Left kidney (tissue), 8 donors: ENCODE measurements at places on chromosomes 7 and 10. TPM values are rescaled to one million over a fixed set of nuclear protein-coding genes. Genes with fewer than 3 reads are reported as not detected.
A peak's percentile ranks its signal among the peaks of the same experiment; 100 is the strongest.

Gene IFIT1
- polyA plus RNA-seq = 14.4 TPM

- DNase-seq = no peak
Observed at GRCh38 chr10:124211921-124212320, 118.5 kb upstream of the CHST15 start.

GRCh38 chr7:158945519-158945918 lies 89.2 kb downstream of the DYNC2I1 start:
- no peak for DNase-seq

DNA sequence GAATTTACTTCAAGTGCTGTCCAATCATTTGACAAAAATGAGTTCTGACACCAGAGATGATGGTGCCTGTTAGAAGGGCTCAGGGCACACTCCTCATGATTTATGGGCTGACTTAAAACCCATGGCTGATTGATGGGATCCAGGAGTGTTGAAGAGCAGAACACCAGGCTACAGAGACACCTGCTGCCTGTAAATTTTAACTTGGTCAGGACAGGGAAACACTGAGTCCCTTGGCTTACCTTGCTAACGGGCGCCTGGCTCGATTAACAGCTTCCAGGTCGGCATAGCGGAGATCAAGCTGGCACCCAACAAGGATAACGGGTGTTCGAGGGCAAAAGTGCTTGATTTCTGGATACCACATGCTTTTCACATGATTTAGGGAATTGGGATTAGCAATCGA lies 51.4 kb downstream of the RHOBTB1 start:
- DNase-seq = no peak

- no peak for DNase-seq
Observed at GRCh38 chr10:36048236-36048635, 406.1 kb upstream of the FZD8 start.

DNA sequence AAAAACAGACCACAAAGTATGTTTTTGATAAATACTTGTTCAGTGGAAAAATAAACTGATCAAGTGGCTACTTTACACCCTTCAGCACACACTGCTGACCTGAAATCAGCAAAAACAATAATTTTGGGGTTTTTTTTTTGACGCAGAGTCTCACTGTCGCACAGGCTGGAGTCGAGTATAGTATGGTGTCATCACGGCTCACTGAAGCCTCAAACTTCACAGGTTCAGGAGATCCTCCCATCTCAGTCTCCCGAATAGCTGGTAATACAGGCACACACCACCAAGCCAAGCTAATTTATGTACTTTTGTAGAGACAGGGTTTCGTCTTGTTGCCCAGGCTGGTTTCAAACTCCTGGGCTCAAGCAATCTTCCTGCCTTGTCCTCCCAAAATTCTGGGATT lies 30.6 kb downstream of the TARP start:
- DNase-seq = no peak

DNA sequence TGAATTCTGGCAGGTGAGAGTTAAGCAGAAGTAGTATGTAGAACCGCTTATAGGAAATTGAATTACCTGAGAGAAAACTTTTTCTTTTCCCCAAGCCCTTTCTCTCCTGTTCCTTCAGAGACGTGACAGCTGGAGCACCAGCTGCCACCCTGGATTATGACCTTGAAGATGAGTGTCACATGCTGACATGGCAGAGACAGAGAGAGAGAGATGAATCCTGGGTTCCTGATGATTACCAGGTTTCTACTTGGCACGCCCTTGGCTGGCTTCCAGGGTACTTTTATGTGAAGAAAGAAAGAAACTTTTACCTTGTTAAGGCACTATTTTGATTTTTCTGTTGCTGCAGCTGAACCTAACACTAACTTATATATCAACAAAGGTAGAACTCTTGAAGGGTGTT lies 99.9 kb downstream of the GPR26 start:
- DNase-seq = no peak

DNA sequence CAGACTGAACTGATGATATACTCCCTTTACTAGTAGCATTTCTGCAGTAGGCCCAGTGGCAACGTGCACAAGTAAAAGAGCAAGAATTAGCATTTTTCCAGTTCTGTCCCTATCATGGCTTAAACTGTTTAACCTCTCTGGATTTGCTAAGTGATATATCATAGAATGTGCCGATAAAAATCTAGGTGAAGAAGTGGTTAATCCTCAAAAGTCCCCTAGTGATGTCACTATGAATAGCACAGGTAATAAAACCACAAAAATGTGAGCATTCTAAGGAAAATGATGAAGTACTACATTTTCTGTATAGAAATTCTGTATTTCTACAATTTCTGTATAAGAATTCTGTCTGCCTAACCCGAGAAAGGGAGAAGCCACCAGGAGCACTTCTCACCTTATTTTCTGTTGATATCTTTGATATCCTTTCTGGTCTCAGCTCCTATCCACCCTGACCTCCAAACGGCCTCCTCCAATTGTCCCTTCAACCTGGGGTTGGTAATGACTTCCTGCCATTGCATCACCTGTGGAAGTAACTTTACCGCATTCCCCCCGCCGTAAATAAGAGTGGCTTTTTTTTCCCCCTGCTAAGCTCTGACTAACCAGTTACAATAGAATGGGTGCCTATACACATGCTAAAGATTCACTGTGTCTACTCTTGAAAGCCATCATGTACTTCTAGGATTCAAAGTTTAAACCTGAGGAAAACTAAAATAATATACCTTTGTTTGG lies 155.9 kb upstream of the ASAH2 start:
- no peak for DNase-seq

DNA sequence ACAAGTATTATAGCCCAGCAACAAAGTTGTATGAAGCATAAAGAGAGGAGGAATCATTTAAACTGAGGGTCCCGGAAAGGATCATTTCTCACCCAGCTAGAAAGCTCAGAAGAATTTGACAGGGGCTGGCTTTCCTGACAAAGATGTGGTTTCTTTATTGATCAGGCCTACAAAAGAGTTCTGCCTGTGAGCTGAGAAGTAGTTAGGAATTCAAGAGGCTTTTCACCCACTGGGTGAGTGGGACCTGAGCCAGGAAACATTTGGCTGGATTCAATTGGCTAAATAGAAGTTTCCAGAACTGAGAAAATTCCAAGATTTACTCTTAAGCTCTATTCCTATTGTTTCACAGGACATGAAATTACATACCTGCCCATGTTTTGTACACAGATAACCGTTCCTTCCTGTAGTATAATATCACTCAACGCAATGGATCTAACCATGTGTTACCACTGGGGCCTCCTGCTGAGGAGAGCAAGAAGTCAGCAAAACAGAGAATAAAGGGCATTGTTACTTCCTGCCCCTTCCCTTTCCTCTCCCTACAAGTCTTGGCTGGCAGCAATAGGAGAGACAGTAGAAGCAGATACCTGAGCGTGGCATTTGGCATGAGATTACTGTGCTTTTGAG lies 53.9 kb upstream of the PAPSS2 start:
- DNase-seq = no peak

GRCh38 chr7:5426226-5426475 lies 2.5 kb upstream of the TNRC18 start:
- no peak for DNase-seq

DNA sequence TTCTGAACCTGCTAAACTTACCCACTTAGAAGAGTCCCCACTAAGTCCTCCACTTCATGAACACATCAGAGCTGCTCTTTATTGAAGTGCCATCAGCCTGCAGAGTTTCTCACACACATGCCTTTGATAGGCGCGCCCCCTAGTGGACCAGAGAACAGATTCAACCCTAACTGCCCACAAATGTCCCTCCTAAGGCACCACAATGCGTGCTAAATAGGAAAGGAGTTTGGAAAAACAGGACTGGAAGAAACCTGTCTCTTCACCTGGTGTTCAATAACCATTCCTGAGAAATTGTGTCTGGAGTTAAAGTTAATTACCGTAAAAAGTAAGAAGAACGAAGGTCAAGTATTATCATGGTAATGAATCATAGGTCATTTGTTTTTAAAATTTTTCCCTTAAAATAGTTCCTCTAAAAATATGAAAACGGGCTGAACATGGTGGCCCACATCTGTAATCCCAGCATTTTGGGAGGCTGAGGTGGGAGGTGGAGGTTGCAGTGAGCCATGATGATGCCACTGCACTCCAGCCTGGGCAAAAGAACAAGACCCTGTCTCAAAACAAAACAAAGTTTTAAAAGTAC lies 249.7 kb downstream of the ELMO1 start:
- DNase-seq = peak; percentile 82

GRCh38 chr7:44881610-44882009 lies 3.7 kb downstream of the PURB start:
- DNase-seq = no peak
